ENCODE measurements at places on chromosomes 2 and 18.

DNA sequence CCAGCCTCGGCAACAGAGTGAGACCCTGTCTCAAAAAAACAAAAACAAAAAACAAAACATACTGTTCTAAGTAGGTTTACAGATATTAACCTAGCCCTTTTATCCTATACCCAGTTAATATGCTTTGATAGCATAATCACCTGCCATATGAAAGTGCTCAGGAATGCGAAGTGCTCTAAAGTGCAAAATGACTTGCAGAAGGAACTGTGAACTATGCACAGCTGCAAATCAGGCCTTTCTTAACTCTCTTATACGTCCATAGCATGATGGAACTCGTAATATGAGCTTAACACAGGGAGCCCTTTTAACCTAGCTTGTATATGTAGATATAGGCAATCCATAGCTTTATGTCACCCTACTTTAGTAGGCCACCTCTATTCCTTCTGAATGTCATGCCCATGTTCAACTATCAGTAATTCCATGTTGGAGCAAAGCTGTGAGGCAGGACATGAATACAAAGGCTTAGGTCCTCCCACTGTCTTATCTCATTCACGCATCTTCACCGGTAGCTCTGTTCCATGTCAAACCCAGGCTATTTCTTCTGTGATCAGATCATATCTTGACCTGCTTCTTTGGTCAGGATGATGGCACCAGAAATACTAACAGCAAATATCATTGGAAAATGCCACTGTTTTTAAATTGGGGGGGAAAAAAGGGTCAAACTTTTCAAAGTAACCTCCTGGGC, 72.9 kb downstream of the PRPF40A start:
- DNase-seq: no peak

- no peak for DNase-seq
These were observed 470 bp downstream of the KCNF1 start for GRCh38 chr2:10912076-10912731.

DNA sequence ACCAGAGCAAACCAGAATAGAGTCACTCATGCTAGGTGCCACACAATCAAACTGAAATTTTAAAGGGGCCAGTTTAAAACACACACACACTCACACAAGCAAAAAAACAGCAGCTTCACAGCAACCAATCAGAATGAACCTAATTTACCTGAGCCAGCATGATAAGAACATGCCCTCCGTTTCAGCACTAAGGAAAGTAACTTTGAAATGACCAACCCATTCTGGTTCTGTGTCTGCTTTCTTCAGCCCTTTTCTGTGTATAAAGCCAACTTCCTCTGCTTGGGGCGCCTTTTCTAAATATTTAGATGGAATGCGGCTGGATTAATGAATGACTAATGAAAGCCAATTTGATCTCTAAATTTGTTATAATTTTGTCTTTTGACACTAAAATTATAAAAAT, 629.1 kb downstream of the ZEB2 start:
- no peak for DNase-seq

DNA sequence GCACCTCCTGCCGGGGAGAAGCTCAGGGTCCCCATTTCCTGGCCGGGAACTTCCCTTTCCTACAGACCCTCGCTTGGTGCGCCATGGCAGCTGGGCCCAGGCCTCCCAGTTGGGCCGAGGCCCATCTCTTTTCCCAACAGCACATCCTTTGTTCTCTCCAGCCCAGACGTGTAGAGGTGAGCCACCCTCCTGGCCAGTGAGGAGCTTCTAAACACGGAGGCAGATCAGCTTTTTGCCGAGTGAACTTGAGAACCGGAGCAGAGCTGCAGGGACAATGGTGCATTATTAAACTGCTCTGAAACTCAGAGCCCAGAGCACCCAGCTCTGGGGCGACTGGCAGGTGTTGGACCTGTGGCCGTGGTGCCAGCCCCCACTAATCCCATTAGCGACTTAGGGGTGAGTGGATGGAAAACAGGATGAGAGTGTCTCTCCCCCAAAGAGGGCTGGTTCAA, 25.4 kb downstream of the SH3BP4 start:
- DNase-seq: no peak

- no peak for DNase-seq
These were observed 11.9 kb downstream of the TWIST2 start for GRCh38 chr2:238859636-238860347.

- no peak for DNase-seq
These were observed 25.3 kb upstream of the STARD7 start for GRCh38 chr2:96233880-96234316.

DNA sequence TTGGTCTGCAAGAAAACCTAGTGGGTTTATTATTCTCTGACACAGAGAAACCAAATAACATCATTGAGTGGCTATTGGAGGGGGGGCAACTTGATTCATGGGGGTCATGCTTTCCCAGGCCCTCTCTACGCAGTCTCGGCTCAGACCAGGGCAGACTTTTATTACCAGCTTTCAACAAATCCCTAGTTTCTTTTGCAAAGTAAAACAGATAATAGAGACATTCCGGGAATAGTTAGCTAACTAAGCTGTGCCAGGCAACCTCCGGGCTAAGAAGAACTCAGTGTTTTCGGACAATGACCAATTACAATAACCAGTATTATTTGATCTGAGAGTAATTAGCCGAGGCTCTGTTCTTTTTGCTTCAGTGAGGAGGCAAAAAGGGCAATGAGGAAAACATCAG, 66.3 kb downstream of the CDK15 start:
- no peak for DNase-seq

DNA sequence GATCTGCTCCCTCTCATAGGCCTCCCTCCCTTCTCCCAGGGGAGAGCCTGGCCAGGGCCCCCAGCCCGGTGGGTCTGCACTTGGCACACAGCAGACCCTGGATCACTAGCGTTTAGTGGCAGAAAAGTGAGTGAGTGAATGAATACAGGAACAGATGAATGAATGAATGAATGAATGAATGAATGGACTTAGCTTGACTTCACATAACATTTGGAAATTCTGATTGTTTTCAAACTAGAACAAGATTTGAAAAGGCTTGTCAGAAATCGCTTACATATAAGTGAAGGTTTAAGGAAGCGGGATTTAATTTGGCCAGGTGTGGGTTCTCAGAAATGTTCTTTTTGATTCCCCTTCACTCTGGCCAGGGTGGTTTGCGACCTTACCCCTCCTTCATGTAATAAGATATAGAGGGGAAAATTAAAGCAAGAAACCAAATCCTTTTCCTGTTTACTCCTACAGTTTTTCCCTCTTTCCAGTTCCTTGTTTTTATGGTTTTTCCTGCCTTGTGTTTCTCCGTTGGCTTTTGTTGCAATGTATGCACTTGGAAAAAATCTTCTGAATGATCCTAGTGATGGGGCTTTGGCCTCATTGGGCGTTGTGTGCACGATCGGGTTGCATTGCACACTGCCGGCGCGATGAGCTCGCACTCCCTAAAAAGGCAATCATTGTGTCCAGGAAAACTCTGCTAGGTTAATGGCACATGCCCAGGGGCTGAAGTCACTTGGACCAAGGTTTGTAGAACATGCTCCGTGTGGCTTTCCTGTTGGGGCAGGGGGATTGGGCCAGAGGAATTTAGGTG, 16.4 kb downstream of the LRRFIP1 start:
- no peak for DNase-seq

DNA sequence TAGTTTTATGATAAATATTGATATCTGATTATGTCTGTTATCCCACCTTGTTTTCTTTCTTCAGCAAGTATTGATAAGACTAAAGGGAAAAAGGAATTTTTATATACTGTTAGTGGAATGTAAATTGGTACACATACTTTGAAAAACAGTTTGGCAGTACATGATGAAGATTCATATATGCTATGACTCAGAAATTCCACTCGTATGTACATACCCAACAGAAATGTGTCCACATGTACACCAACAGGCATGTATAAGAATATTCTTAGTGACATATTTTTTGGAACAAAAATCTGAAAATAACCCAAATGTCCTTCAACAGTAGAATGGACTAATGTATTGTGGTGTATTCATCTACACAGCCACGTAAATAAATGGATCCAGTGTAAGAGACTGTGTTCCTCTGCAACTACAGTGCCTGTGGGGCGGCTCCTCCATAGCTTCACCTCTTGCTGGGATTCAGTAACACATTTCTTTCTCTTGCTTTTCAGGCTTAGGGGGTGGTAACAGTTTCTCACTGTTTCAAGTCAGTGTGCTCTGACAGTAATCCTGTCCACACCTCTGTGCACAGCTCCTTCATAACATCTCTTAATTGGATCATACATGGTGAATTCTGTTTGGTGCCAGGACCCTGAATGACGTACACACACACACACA, 35.5 kb upstream of the ALMS1 start:
- DNase-seq: no peak

- peak; percentile 89 for DNase-seq
These were observed 4.9 kb upstream of the ZC3H8 start for GRCh38 chr2:112259509-112260294.

DNA sequence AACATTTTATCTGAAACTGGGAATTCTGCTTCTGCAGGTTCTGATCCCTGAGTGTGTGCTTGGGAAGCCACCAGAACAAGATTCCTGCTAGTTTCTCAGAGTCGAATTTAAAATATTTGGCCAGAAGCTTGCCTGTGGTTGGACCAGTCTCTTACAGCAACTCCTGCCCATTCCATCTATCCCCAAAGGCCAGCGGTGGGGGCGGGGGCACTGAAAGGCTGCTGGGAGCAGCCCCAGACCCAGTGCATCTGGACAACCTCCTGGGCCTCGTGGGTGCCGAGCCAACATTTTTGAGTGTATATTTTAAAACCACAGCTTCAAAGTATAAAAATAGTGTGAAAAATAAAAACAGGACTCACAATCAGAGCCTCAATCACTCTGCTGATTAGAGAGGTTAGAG, 38.6 kb upstream of the ZFP36L2 start:
- no peak for DNase-seq

GRCh38 chr18:79336556-79337142, 59.1 kb upstream of the NFATC1 start:
- no peak for DNase-seq

GRCh38 chr18:14117606-14118005, 14.6 kb downstream of the ZNF519 start:
- no peak for DNase-seq

DNA sequence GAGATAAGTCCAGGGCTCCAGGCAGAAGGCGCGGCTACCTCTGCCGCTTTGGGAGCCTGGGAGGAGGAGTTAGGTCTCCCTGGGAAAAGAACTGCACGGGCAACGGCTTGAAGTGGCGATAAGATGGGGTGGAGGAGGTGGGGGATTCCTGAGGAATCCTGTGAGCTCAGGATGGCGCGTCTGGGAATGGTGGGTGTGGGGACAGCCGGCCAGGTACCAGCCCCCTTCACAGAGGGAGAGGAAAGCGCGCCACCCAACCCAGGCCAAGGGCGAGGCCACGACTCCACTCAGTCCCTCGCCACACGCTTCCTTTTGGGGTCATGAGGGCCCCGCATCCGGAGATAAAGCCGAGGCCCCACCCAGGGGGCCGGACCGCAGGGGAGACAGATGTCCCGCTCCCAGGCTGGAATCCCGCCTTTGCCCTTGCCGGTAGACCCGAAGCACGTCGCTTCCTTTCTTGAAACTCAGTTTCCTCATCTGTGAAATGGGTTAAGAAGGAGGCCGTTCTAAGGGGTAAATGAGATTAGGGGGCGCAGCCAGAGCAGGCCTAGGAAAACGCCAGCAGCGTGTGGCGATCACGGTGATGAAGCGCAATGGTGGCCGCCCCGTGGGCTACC, 1.7 kb upstream of the CTDSP1 start:
- peak; percentile 67 for DNase-seq

GRCh38 chr2:66691031-66691965, 256.4 kb downstream of the MEIS1 start:
- no peak for DNase-seq

DNA sequence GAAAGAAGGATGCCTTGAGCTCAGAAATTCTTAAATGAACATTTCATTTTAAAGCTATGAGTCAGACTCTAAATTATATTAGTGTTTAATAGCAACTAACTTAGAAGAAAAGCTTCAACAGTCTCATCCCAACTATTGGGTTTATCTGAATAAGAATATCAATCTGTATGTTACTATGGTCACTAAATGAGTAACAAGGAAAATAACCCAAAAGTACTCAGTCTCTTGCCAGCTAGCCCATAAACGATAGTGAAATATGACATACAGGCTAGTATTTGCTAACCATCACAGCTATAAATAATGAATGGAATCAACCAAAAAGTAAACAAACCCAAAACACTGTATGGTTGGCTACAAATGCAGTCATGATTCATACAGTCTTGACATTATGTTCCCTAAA, 174.9 kb downstream of the RAB3GAP1 start:
- DNase-seq: no peak

DNA sequence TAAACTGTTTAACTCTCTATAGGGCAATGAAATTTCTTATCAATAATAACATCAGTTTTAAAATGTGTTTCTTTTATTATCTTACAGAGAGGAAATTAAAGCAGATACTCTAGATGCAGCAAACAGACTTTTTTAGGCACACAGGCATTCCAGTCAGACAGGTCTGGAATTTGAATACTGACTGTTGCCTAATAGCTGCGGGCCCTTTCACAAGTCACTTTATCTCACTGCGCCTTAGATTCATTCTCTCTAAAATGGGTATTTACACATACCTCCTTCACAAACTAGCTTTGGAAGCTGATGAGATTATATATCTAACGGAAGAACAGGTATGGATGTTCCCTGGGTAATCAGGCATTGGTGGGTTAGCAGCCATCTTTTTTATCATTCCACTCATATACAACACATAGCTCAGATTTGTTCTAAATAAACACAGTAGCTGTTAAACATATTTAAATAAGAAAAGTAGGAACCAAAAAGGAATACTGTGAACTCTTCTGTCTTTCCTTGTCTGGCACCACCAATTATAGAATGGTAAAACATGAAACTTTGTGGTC, 104.2 kb downstream of the LRP2 start:
- DNase-seq: no peak

DNA sequence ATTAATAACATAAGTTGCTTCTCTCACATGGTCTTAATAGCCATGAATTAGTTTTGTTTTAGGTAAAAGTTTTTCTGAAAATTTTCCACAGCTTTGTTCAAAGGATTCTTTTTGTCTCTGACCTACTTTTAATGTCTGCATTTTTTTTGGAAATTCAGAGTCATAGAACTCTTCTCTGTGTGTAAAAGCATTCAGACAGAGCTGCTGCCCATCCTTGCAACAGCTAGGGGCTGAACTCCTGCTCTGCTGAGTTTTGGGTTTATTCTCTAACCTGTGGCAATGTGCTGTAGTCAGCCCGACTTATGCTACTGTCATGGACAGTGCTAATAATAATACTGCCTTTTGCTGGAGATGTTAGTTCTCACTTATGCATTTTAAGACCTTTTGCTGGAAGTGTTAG, 44.1 kb downstream of the RALBP1 start:
- DNase-seq: no peak

- DNase-seq: no peak
These were observed 148.7 kb downstream of the AGAP1 start for GRCh38 chr2:235642446-235643098.

Measured in stimulated activated CD4-positive, alpha-beta T cell treated with anti-CD3 and anti-CD28 coated beads, Interleukin-15, amount 100 ng/mL, for 24 hours (primary cell).